Stimulated activated CD4-positive, alpha-beta T cell treated with anti-CD3 and anti-CD28 coated beads, Interleukin-2, amount 100 ng/mL, for 48 hours (primary cell): ENCODE measurements at places on chromosomes 3 and 15.
A peak's percentile ranks its signal among the peaks of the same experiment; 100 is the strongest.

GRCh38 chr3:140273542-140274195 lies 338.7 kb downstream of the CLSTN2 start:
- no peak for DNase-seq

DNA sequence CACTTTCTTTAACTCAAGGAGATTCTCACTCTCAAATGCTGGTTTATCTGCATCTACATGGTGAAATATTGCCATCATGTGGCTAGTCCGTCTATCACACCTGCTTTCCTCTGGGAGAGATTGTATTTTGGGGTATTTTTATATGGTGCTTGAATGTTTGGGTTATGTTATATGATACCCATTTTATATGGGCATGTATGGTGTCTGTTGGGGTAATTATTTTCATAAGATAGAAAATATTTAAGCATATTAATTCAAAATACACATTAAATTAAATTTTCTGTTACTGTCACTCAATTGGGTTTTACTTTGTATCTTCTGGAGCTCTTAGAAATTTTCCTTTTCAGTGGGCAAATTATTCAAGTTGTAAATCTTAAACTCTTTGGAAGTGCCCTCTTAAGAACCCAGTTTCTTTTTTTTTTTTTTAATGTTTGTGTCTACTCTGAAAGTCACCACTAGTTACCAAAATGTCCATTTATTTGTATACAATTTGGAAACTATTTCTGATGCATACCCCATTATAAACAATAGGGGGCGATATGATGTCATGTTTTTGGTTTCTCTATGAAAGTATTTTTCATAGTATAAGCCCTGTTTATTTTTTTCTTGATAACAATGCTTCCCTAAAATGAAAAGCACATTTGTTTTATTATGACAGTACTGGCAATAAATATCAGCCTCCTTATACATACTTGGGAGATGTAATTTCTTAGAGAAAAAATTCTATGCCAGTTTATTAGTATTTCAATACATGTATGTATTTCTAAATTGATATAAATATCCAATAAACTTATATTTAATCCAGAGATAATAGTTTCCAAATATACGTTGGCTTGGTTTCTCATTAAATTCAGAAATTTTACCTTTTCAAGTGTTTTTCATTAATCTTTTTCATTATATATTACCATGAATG lies 36.1 kb upstream of the PLSCR5 start:
- DNase-seq, result no peak

- no peak for DNase-seq
Measured at GRCh38 chr15:77464129-77464865, 43.6 kb downstream of the HMG20A start.

GRCh38 chr15:64697911-64698369 lies 77.4 kb downstream of the RBPMS2 start:
- DNase-seq, result peak; percentile 28

DNA sequence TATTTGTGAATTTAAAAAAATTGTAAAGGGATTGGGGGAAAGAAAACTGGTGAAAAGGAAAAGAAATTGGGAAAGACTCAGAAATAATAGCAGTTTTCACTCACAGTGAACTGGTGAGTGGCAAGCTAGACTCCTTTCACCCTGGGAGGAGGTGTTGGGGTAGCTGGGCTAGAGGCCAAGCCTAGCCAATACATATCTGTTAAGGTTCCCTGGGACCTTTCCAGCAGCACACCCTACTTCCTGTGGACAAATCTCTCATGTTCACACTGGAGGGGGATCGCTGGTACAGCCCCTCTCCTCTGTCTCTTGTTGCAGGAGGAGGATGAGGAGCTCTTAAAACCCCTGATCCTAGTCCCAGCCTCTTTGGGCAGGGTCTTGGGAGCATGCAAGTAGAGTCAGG lies 3.7 kb upstream of the RPP25 start:
- DNase-seq, result no peak

GRCh38 chr15:85333132-85333831 lies 47.1 kb upstream of the AKAP13 start:
- no peak for DNase-seq

GRCh38 chr3:136505676-136506075 lies 246.5 kb downstream of the STAG1 start:
- no peak for DNase-seq

- no peak for DNase-seq
Measured at GRCh38 chr3:130854208-130854864, 39.5 kb upstream of the ATP2C1 start.

DNA sequence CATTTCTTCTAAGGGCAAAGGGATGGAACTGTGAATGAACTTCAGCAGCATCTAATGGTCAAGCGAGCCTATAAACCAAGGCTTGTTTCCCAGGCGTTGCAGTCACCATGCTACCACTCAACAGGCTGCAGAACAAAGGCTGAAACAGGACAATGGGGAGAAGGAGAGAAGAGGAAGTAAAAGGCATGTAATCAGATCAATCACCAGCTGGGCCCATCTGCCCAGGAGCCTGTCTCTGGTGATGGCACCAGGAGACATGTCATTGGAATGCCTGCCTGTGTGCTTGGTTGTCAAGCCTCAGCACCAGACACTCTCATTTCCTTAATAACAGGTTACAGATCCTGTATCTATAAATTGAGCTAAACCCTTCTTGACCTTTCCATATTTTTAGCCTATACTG lies 81.7 kb upstream of the UMPS start:
- DNase-seq, result no peak

DNA sequence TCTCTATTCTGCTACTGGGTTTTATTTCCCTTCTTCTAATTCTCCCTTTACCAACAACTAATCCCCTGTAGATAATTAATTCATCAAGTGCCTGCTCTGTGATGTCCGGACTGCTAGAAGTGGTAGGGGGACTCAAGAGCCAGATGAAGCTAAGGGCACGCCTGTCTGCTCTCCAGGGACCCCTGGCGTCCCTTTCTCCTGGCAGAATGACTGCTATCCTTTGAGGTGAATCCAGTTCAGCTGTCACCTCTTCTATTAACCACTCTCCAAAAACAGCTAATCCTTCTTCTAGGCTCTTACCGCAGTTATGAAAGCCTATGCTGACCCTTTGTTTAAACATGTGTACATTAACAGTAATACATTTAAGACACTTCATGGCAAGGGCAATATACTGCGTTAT lies 1.4 kb upstream of the CHRNA7 start:
- no peak for DNase-seq

DNA sequence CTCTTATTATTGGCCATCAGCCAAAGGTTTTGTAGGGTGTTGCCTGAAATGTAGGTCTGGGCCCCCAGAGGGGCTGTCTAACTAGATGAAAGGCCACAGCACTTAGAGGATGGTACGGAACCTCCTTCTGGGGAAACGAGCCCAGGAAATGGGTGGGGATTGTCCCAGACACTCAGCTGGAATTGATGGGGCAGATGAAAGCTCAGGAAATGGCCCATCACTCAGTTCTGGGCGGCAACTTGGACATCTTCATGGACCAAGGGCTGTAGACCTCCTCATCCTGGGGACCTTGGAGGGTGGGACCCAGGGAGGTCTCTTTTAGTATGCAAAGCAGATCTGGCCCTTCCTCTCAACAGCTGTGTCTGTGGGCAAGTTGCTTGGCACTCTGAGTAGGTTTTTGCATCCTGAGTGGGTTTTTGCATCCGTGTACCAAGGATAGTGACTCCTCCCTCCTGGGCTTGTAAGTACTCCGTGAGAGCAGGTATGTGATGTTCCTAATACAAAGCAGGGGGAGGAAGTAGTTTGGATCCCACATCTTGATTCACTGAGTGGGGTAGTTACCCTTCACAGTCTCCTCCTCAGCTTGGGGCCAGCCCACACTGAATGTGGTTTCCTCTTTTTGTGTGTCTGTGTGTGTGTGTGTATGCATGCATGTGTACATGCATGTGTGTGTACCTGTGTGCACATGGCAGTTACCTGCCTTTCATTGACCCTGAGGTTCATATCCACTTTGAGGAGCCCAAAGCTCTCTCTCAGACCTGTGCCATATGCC lies 292.0 kb downstream of the RPLP1 start:
- no peak for DNase-seq

- no peak for DNase-seq
Measured at GRCh38 chr3:134426660-134427181, 52.5 kb upstream of the AMOTL2 start.

- DNase-seq, result no peak
Measured at GRCh38 chr15:93278006-93278405, 189.0 kb upstream of the RGMA start.

- DNase-seq, result no peak
Measured at GRCh38 chr3:113006359-113007056, 15.7 kb downstream of the GTPBP8 start.

DNA sequence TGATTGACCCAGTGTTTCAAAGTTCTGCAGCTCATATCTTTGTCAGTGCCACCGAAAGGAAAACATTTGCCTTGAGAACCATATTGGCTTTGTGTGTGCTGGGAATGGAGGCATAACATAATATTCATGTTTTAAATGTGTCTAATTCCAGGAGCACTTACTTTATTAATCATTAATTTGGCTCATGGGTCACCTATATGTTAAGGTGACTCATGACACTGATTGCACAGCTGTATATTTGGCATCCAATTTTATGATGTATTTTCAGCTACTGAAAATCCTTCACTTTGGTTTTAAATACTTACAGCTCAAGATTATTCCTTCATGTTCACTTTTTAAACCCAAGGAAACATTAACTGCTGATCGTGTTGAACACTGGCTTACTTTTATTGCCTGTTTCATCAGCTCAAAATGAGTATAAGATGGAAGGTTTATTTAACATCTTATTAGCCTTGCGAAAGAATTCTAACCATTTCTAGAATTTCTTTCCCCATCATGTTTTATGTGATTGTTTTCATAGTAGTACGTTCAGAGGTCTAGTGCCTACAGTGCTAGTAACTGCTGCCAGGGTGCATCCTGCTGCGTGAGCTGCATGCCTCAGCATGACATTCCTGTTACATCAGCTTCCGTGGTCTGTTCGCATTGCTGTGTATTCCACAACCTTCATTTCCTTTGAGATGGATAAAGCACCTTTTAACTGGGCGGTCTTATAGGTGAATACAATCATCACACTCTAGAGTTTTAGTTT lies 63.7 kb downstream of the LRCH3 start:
- no peak for DNase-seq

DNA sequence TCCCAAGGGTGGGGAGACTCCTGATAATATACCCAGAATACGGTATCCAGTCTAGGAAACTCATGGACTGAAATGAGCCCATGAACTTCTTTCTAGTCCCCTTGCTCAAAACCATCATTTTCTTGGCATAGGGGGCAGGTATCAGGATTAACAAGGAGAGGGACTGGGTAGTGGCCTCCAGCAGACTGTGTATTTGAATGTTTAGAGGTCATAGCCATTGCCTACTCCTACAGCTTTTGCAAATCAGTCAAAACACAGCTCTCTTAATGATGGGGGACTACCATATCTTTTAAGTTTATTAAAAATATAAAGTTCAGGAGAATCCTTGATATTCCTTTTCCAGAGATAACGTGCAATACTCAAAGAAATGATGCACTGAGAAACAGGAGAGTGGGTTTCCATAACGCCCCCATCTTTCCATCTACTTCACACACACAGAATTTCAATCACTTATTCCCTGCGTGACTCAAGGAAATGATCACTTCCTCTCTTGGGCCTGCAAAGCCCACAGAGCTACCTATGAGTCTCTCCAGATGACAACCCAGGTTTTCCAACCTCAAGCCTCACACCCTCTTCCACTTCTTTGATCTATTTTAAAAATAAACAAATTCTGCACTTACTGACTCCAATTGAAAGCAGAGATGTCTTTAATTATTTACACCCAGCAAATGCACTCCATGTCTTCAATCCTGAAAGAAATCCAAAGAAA lies 584.0 kb upstream of the LMCD1 start:
- peak; percentile 4 for DNase-seq

DNA sequence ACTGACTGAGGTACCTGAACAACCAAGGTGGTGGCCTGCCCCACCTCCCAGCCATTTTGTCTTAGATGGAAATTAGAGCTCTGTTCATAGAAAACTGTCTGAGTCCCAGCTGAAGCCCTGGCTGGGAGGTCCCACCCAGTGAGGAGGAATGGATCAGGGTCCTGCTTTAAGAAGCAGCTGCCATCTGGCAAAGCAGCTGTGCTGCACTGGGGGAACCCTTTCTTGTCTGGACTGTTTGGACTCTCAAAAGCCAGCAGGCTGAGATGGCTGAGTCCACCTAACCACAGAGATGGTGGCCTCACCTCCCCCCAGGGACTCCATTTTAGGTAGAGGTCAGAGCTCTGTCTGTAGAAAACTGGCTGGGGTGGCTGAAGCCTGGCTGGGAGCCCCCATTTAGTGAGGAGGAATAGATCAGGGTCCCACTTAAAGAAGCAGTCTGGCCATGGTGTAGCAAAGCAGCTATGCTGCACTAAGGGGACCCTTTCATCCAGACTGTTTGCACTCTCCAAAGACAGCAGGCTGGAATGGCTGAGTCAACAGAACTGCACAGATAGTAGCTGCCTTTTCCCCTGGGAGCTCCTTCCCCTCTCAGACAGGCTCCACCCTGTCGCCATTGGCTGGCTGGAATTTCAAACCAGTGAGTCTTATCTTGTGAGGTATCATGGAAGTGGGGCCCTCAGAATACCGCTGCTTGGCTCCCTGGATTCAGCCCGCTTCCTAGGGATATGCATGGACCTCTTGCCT lies 116.9 kb downstream of the EPHA6 start:
- no peak for DNase-seq

DNA sequence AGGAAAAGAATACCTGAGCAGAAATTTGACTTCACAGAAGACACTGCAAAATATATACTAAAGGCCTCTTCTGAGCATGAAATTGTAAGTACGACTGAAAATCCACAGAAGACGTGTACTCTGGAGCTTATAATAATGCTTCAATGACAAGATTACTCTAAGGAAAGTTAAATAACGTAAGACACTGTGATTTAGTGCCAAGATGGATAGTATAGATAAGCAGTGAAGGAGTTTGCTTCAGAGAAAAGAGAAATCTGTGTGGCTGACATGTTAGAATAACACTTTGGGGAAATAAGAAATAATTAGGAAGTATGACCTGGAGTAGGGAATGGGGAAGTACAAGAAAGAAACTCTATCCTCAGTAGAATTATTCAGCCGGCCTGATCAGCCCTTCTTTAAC lies 28.9 kb downstream of the ALDH1A2 start:
- no peak for DNase-seq

- DNase-seq, result no peak
Measured at GRCh38 chr3:178709051-178709450, 172.8 kb downstream of the KCNMB2 start.

- DNase-seq, result no peak
Measured at GRCh38 chr3:192121923-192122322, 605.4 kb downstream of the FGF12 start.

DNA sequence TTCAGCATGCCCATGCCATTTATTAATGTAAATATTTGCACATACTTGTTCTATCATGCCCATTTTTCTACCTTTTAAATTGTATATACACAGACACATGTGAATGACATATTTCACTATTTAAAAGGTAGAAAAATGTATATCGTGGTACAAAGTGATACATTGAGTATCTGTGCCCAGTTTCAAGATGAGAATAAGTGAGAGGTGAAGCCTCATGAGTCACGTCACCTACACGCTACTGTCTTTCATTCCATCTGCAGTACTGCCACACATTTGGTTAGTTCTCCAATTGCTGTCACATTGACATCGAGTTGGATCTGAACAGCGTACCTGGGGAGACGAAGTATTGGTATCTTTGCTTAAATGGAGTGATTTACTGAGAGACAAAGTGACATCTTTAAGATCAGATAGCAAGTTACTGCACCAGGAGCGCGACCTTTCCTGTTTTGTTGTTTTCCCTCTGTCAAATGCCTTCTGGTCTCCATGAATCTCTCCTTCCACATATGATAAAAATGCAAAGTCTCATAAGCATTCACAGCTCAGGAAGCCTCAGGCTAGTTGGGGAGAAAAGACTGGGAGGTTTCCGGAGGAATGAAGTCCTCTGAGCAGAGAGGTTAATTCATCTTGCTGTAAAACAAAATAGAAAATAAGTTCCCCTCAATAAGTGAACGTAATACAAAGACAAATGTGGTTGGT lies 12.0 kb downstream of the GREM1 start:
- DNase-seq, result no peak

GRCh38 chr3:19945969-19946831 lies 697 bp upstream of the RAB5A start:
- no peak for DNase-seq
